ENCODE measurements at places on chromosomes 7 and 10. TPM values are rescaled to one million over a fixed set of nuclear protein-coding genes. Genes with fewer than 3 reads are reported as not detected.

The HKDC1 gene
- 4.1 TPM for total RNA-seq

The COL26A1 gene
- total RNA-seq = not detected

The ADIRF gene
- total RNA-seq = not detected

The SDK1 gene
- 0.03 TPM for total RNA-seq

The COL28A1 gene
- total RNA-seq = not detected

The CALML5 gene
- total RNA-seq = not detected

The SFMBT2 gene
- 25.8 TPM for total RNA-seq

The GNA12 gene
- total RNA-seq = 17.4 TPM

The NEURL1 gene
- total RNA-seq = 0.98 TPM

The CAMK2B gene
- not detected for total RNA-seq

The CALHM3 gene
- 0.53 TPM for total RNA-seq

The RBM17 gene
- total RNA-seq = 157 TPM

The KLF14 gene
- not detected for total RNA-seq

The GIMAP7 gene
- total RNA-seq = 169 TPM

The AIFM2 gene
- 3.7 TPM for total RNA-seq

The GARIN1A gene
- total RNA-seq = 0.25 TPM

The C10orf105 gene
- 0.25 TPM for total RNA-seq

The FAM237B gene
- not detected for total RNA-seq

The BICC1 gene
- 0.08 TPM for total RNA-seq

The TMEM176A gene
- total RNA-seq = not detected

The MBLAC1 gene
- total RNA-seq = 4.1 TPM

The CREB5 gene
- not detected for total RNA-seq

The DMBT1 gene
- total RNA-seq = not detected

The CPN1 gene
- total RNA-seq = not detected

The ICA1 gene
- total RNA-seq = 2.2 TPM

The FGFR2 gene
- total RNA-seq = 0.30 TPM

The MKI67 gene
- total RNA-seq = 272 TPM

The NPFFR1 gene
- not detected for total RNA-seq

The POLR2J gene
- total RNA-seq = 46.5 TPM

The GPR146 gene
- 10.1 TPM for total RNA-seq

The CASP7 gene
- total RNA-seq = 39.0 TPM

The CCDC136 gene
- total RNA-seq = 4.8 TPM

The SPDYE3 gene
- not detected for total RNA-seq

The SCRN1 gene
- total RNA-seq = 2.0 TPM

The NIPSNAP2 gene
- 31.7 TPM for total RNA-seq

The TRPV5 gene
- not detected for total RNA-seq

The MBL2 gene
- not detected for total RNA-seq

The SPDYE6 gene
- total RNA-seq = not detected

The CRTAC1 gene
- total RNA-seq = not detected

The PHTF2 gene
- 71.7 TPM for total RNA-seq

The SKIDA1 gene
- total RNA-seq = 0.25 TPM

The CROT gene
- 12.6 TPM for total RNA-seq

The SAMD9 gene
- total RNA-seq = 92.0 TPM

The CYP2C9 gene
- total RNA-seq = not detected

The CTAGE15 gene
- not detected for total RNA-seq

The SH2D4B gene
- total RNA-seq = 0.13 TPM

The CTNNA3 gene
- 0.78 TPM for total RNA-seq

The BRAF gene
- 30.9 TPM for total RNA-seq

The MMD2 gene
- total RNA-seq = not detected

The PLEKHS1 gene
- not detected for total RNA-seq

The TUBAL3 gene
- not detected for total RNA-seq

The SEPHS1 gene
- 50.9 TPM for total RNA-seq

Measured in activated CD4-positive, alpha-beta memory T cell treated with anti-CD3 and anti-CD28 coated beads, Interleukin-2, amount 10 ng/mL, durations not matched to agents 7 days and 5 days (primary cell).